ENCODE measurements at places on chromosomes 16 and 17. TPM values are rescaled to one million over a fixed set of nuclear protein-coding genes. Genes with fewer than 3 reads are reported as not detected.

DNAH2 gene
- total RNA-seq: not detected

PRCD gene
- 5.5 TPM for total RNA-seq

TLCD3B gene
- not detected for total RNA-seq

HES7 gene
- 0.49 TPM for total RNA-seq

SLC16A13 gene
- 11.8 TPM for total RNA-seq

NEUROD2 gene
- not detected for total RNA-seq

ZNF750 gene
- total RNA-seq: not detected

TM4SF5 gene
- not detected for total RNA-seq

KRTAP4-3 gene
- not detected for total RNA-seq

NRN1L gene
- total RNA-seq: 0.69 TPM

KCNJ12 gene
- total RNA-seq: not detected

GPR142 gene
- not detected for total RNA-seq

Measured in activated B cell treated with CpG ODN at 0.5 μM for 24 hours (primary cell).